ENCODE measurements at places on chromosomes 3 and 15. TPM values are rescaled to one million over a fixed set of nuclear protein-coding genes. Genes with fewer than 3 reads are reported as not detected.

SAMMSON gene
- not detected for total RNA-seq

FETUB gene
- not detected for total RNA-seq

SMCO1 gene
- 16.9 TPM for total RNA-seq

ICE2 gene
- total RNA-seq = 25.9 TPM

QRICH1 gene
- 52.8 TPM for total RNA-seq

TMEM115 gene
- total RNA-seq = 21.6 TPM

NUSAP1 gene
- total RNA-seq = 3.4 TPM

ARHGEF3 gene
- total RNA-seq = 7.3 TPM

DCLK3 gene
- total RNA-seq = 0.54 TPM

FAH gene
- 44.0 TPM for total RNA-seq

CNTN6 gene
- not detected for total RNA-seq

ACSBG1 gene
- not detected for total RNA-seq

GNB4 gene
- 2.9 TPM for total RNA-seq

TLR9 gene
- total RNA-seq = 0.55 TPM

PRKCD gene
- 4.6 TPM for total RNA-seq

ZBED2 gene
- total RNA-seq = not detected

CKMT1A gene
- not detected for total RNA-seq

EXD1 gene
- not detected for total RNA-seq

CD86 gene
- 1.1 TPM for total RNA-seq

EBLN2 gene
- 1.0 TPM for total RNA-seq

RGMA gene
- total RNA-seq = 139 TPM

STRIT1 gene
- 714 TPM for total RNA-seq

ZBTB47 gene
- total RNA-seq = 99.5 TPM

MAP4 gene
- total RNA-seq = 897 TPM

CSPG5 gene
- total RNA-seq = 0.39 TPM

PYGO1 gene
- total RNA-seq = 29.4 TPM

ALDH1A3 gene
- total RNA-seq = 31.9 TPM

CADPS gene
- total RNA-seq = not detected

CHDH gene
- total RNA-seq = 6.1 TPM

CHRM5 gene
- not detected for total RNA-seq

KIF7 gene
- 2.1 TPM for total RNA-seq

PLA2G4E gene
- 0.34 TPM for total RNA-seq

NLGN1 gene
- total RNA-seq = 0.54 TPM

ALS2CL gene
- 5.0 TPM for total RNA-seq

UNC13C gene
- 14.4 TPM for total RNA-seq

COL7A1 gene
- total RNA-seq = 5.4 TPM

ZIC4 gene
- 0.15 TPM for total RNA-seq

LRRFIP2 gene
- 163 TPM for total RNA-seq

All from psoas muscle (tissue), 8 donors.